ENCODE measurements at places on chromosomes 5 and 9.

DNA sequence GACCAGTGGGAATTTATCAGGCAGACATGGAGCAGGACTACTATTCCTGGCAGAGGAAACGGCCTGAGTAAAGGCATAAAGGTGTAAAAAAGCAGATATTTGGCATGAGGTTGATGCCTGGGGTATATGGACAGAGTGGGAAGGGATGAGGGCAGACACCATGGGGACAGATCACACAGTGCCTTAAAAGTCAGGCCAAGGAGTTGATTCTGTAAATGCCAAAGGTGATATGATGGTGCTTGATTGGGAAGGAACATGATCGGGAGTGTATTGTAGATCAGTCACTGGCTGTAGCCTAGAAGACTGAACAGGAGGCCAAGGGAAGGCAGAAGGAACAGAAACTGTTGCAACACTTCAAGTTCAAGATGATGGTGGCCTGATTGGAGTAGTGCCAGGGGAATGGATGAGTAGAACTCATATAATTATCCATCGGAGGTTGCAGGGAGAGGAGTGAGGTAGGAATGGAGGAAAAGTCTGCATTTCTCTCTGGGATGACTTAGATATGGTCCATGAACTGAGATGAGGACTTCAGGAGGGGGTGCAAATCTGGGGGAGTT lies 594.3 kb upstream of the KLF4 start:
- no peak for DNase-seq

DNA sequence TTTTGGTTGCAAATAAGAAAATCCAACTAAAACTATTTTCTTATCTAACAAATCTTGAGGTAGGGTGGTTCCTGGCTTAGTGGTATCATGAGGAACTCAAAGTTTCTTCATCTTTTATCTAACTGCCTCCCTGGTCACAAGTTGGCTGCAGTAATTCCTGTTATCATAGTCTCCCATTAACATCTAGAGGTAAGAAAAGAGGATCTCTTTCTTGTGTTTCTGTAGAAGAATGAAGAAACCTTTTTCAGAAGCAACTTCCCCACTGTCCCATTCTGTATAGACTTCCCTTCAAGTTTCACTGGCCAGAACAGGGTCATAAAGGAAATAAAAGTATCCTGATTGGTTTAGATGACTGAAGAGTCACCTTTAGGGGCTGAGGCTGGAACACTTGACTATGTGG lies 81.8 kb upstream of the ELL2 start:
- no peak for DNase-seq

DNA sequence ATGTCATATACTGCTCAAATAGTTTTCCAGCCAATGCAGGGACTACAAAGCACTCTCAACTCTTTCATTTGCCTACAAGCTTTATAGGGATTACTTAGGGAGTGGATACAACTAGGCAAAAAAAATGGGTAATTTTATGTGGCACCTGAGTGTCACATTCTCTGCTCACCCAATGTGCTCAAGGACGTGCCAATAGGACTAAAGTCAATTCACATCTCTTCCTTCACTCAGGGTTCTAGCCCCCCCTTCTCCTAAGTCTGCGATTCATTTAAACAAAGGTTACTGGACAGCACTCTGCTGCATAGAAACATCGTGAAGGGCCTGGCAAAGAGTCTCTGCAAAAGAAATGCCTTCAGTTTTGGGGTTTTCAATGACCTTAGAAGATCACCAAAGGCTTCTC lies 142.3 kb downstream of the TSSK1B start:
- no peak for DNase-seq

DNA sequence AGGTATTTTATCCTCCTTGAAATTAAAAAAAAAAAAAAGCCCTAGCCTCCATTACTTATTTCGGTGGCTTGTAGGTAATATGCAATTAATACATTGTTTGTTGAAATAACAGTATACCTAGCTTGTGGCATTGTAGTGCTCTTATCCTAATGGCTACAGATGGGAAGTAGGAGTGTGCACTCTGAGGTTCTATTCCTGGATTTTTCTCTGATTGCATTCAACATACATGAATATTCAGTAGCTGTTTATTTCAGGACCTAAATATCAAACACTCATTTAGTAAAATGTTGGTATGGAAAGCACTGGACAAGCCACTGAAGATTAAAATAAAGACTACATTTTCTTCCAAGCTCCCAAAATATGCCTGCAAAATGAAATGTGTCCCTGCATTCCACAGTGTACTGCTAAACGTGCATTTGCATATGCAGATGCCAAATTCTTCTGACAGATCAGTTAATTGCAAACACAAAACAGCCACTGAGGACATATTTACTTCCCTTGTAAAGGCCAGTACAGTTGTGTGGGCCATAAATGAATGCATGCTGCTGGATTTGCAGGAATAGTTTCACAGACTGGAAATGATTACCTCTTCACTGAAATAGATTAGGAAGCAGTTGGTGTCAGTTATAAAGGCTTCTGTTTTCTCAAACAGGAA lies 826.1 kb downstream of the PRELID2 start:
- no peak for DNase-seq

DNA sequence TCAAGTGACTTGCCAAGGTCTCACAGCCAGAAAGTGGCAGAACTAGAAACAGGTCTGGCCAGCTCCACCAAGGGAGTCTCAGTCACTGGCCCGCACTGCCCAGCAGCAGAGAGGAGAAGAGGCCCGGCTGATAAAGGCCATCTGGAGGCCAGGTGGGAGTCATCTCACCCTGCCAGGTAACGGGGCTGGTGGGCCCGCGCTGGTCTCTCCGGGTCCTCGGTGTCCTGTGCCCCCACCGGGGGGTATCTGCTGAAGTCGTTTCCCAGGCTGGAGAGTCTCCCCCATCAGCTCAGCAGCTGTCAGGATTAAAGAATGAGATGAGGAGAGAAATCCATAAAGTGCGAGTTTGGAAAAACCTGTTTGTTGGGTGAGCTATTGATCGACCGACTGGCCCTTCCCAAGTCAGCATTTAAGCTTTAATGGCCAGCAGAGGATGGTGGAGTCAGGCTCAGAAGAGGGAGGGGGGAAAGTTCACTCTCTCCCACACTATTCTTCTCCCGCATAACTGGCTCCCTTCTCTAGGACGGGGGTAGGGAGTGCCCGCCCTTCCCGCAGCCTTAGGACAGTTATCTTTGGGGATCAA lies 30.3 kb downstream of the LMX1B start:
- no peak for DNase-seq

GRCh38 chr5:71821029-71821428 lies 102.0 kb downstream of the CARTPT start:
- no peak for DNase-seq

DNA sequence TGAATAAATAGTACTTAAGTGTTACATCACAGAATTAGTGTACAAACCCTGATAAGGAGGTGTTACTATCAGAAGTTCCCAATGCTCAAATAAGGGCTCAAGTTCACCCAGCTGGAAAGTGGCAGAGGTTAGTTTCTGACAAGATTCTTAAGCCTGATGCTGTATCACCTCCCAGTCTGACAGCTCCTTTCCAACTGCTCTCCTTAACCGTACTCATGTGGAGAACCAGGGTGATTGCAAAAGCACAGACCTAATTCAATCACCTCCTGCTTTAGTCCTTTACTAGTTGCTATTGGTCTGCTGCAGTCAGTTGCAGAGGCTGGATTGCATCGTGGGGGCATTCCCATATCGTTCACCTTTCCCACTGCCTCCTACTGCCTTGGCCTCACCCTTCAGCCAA lies 100.4 kb upstream of the ZNF618 start:
- DNase-seq: no peak

DNA sequence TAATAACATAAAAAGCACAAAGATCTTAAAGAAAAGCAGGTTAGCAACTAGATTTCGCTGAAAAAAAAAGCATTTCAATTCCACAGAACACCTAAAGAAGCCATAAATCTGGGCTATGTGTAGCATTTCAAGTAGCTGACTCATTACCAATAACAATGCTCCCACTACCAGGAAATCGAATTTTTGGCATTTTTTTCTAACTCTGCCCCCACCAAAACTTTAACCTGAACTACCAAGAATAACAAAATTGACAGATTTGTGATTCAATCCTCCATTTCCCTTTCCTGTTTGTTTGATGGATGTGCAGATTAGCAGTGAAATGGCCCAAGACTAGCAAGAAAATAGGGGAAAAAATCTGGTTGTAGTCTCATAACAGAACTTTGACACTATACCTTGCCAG lies 180.2 kb downstream of the RASEF start:
- no peak for DNase-seq

GRCh38 chr5:58933891-58934628 lies 351.2 kb downstream of the RAB3C start:
- no peak for DNase-seq

DNA sequence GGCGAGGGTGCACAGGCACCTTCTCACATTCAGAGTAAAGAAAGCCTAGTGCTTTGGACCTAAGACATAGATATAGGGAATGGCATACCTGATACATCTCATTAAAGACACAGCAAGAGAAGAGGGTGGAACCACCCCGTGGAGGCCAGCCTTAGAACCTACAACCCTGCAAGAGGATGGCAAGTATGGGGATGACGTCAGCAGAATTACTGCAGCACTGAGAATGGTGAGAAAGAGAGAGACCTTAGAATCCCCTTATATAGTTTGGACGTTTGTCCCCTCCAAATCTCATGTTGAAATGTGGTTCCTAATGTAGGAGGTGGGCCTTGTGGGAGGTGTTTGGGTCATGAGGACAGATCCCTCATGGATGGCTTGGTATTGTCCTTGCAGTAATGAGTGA lies 28.2 kb upstream of the ADCY2 start:
- DNase-seq: no peak

GRCh38 chr5:115329475-115329874 lies 33.0 kb upstream of the CCDC112 start:
- DNase-seq: no peak

- no peak for DNase-seq
Observed at GRCh38 chr5:75756981-75757380, 39.7 kb upstream of the POC5 start.

- no peak for DNase-seq
Observed at GRCh38 chr9:109085510-109085909, 34.2 kb downstream of the TMEM245 start.

- DNase-seq: no peak
Observed at GRCh38 chr9:4420351-4420750, 69.9 kb upstream of the SLC1A1 start.

- no peak for DNase-seq
Observed at GRCh38 chr5:136191304-136192014, 1.5 kb downstream of the SMIM32 start.

- no peak for DNase-seq
Observed at GRCh38 chr5:177548495-177548894, 5.9 kb downstream of the FAM193B start.

DNA sequence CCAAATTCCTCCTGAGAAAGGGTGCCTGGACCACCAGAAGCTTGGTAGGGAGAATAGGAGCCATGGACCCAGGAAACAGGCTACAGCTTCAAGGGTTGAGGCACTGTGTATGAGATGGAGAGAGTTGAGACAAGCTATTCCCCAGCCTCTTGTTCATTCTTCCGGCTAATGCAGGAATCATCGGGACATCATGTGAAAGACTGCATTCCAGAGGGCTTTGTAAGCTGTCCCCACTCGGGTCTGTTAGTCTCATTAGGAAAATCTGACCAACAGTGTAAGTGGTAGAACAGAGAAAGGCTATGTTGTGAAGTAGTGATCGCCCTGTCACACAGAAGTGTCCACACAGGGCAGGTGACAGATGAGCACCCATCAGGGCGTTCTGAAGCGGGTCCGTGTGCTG lies 81.4 kb downstream of the GABBR2 start:
- DNase-seq: no peak

- DNase-seq: no peak
Observed at GRCh38 chr5:169251333-169252084, 49.4 kb downstream of the SLIT3 start.

DNA sequence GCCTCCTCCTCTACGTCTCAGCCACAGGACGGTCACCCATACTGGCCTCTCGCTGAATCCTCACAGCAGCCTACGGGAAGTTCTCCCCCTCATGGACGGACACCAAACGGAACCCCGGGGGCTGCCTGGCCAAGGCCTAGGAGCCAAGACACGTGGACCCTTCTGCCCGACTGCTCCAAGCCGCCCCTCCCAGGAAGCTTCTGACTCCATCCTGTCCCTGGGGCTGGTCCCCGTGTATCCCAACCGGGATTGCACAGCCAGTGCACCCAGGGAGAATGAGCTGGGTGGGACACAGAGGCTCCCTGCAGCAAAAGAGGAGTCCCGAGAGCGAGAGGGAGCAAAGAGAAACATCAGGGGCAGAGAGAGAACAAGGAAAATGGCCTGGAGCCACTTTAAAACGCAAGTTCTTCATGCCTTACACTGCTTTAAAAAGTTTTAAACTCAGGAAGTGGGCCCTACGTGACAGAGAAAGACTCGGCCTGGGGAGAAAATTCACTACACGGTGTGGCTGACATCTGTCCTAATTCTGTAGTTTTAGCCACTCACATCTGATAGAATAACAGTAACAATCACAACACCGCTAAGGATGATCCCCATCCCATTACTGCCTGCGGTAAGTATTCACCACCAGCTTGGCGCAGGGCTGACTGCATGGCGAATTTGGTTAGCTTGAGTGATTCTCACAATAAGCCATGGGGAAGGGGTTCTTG lies 3.0 kb downstream of the FAM78A start:
- DNase-seq: no peak

DNA sequence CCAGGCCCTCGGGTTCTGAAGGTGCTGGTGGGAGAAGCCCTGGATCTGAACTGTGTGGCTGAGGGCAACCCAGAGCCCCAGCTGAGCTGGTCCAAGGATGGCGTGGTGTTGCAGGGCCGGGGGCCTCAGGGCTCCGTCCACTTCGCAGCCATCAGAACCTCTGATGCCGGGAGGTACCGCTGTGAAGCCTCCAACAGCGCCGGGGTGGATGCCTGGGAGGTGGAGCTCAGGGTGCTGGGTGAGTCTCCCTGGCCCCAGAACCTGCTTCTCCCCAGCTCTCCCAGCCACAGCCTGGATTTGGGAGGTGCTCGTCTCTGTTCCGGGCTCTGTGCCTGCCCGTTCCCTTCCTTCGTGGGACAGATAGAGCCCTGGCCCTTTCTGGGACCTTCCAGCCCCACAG lies 75.6 kb downstream of the HMCN2 start:
- no peak for DNase-seq

GRCh38 chr5:148569948-148570347 lies 84.4 kb downstream of the HTR4 start:
- no peak for DNase-seq

DNA sequence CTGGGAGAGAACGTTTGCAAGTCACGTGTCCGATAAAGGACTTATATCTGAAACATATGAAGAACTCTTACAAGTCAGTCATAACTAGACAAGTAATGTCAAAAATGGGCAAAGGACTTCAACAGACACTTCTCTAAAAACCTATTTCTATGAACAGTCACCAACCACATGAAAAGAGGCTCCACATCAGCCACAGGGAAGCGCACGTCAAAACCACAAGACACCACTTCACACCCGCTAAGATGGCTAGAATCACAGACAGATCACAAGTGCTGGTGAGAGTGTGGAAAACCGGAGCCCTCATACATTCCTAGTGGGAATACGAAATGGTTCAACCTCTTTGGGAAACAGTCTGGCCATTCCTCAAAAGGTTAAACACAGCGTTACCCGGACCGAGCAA lies 11.5 kb upstream of the CARD9 start:
- no peak for DNase-seq

GRCh38 chr9:108347463-108348188 lies 508.2 kb downstream of the ACTL7B start:
- DNase-seq: no peak

GRCh38 chr9:116668970-116669695 lies 18.0 kb upstream of the TRIM32 start:
- DNase-seq: no peak

- no peak for DNase-seq
Observed at GRCh38 chr5:129384193-129384592, 75.9 kb upstream of the ADAMTS19 start.

All from activated CD8-positive, alpha-beta memory T cell treated with anti-CD3 and anti-CD28 coated beads for 1 hour (primary cell).